Activated CD8-positive, alpha-beta memory T cell treated with anti-CD3 and anti-CD28 coated beads for 1 hour (primary cell): ENCODE measurements at places on chromosomes 13 and 19.

DNA sequence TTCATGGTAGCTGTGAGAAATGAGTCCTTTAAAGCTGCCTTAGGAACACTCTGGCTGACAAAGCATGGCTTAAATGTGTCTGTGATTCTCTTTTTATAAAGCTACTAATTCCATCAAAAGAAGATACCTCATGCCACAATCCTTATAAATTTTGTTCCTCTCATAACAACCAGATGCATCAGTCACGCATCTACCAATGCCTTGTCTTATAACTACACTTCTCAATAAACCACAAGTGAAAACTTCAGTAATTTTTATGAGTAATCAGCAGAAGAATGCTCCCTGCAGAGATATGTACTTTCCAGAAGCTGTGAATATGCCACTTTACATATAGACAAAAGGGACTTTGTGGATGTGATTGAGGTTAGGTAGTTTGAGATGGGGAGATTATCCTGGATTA, 147.8 kb downstream of the SUCLA2 start:
- no peak for DNase-seq

DNA sequence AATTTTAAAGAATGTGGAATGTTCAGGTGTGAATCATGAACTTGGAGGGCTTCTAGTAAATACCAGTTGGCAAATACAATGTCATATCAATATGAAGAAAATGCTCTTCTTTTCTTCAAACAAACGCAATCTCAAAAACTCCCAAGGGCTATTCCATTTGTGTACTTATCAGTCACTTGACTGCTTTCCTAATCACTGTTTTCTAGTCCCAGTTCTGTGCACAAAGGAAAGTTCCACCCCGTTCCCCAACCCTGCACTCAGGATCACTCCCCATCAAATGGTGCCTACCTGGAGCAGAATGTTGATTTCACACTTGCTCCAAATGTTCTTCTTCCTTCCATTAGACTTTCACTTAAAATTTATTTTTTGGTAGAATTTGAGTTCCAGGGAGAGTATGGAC, 92.6 kb upstream of the RFC3 start:
- DNase-seq: no peak

DNA sequence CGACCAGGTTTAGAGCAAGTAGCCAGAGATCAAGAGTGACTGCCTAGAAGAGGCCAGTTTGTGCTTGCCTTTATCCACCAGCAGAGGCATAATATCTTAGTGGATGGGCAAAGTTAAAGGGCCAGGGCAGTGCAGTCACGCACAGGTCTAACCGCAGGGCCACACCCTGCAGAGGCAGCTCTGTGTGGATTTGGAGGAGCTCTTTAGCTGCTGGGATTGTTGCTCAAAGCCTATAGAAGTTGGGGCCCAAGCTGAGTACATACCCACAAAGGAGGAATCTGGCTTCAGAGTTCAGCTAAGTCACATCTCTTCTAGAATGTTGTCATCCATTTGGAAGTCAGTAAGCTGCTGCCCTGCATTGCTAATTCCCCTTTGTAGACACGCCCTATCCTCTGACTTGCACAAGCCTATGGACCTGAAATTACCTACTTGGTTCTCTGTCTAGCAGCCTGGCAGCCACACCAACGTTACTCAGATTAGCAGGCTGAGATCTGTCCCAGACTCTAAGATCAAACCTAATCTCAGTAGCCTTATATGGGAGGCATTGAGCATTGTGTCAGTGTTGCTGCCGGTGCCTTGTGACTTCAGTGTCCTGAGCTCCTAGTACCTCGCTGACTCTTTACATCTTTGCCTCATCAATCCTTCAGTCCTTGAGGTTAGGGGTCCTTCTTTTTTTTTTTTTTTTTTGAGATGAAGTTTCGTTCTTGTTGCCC, 102.9 kb upstream of the STARD13 start:
- DNase-seq: no peak

GRCh38 chr19:18013210-18014111, 5.5 kb downstream of the ARRDC2 start:
- no peak for DNase-seq

DNA sequence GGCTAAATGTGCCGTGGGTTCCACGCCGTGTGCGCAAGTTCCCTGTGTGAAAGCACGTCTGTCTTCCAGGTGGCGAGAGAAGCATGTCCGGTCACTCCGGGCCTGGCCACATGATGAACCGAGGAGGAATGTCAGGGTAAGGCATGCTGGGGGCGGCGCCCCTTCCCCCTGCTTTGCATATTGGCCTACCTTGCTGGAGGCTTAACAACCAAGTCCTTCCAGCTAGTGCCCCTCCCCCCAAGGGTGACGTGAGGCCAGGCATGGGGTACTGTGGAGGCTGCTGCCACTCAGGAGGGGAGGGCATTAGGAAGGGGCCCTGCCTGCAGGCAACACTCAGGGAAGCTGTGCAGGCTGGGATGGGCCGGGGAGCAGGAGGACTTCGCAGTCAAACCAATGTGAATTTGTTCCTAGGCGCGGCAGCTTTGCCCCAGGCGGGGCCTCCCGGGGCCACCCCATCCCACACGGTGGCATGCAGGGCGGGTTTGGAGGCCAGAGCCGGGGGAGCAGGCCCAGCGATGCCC, 12.5 kb downstream of the MICOS13 start:
- DNase-seq: no peak

DNA sequence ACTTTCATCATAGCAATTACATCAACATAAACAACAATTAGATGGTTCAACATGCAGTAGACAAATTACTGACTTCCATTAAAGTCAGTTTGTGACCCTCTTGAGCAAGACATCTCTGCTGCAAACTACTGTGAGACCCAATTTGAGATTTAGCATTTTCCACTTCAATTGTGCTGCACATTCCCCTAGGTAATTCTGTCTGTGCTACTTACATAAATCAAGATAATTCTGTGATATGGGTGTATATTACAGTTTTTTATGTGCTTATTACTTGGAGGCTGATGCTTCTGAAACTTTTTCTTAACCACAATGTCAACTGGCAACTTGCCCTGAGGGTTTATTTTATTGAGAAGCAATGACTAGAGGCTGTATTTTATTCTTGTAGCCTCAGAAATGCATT, 1714.4 kb downstream of the OLFM4 start:
- no peak for DNase-seq

- DNase-seq: no peak
Measured at GRCh38 chr19:41694831-41695635, 7.0 kb upstream of the CEACAM7 start.

- peak; percentile 19 for DNase-seq
Measured at GRCh38 chr13:22114630-22115311, 443.9 kb downstream of the FGF9 start.

- no peak for DNase-seq
Measured at GRCh38 chr13:34815526-34815925, 126.5 kb upstream of the NBEA start.

DNA sequence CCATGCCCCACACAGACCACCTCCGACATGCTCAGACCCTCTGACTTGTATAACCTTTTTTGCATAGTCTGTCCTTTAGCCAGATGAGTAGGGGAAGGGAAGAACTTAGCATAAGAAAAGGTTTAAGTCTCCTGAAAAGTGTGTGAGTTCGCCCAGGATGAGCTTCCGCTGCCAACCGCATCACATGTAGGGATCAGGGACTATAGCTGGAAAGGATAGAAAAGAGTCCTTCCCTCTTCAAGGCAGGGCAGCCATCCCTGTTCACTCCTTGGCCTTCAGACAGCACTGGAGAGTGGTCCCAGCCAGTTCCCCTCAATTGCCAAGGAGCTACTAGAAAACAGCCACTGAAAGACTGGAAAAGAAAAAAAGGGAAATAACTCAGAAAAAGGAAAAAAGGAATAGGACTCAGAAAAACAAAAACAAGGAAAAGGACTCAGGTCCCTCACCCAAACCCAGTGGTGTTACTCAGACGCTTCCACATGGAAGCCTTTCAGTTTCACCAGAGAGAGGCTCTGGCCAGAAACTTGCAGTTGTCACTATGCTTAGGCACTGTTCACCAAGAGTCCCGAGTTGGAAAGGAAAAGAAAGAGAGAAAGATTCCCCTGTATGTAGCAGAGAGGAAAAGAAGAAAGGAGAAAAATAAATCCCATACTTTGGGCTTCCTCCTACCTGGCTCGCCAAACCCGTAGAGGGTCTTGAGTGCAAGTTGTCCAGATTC, 5.6 kb upstream of the TM9SF2 start:
- no peak for DNase-seq

GRCh38 chr19:42512743-42513304, 15.5 kb downstream of the CEACAM1 start:
- DNase-seq: no peak

GRCh38 chr19:590750-591098, 1.0 kb downstream of the HCN2 start:
- no peak for DNase-seq

DNA sequence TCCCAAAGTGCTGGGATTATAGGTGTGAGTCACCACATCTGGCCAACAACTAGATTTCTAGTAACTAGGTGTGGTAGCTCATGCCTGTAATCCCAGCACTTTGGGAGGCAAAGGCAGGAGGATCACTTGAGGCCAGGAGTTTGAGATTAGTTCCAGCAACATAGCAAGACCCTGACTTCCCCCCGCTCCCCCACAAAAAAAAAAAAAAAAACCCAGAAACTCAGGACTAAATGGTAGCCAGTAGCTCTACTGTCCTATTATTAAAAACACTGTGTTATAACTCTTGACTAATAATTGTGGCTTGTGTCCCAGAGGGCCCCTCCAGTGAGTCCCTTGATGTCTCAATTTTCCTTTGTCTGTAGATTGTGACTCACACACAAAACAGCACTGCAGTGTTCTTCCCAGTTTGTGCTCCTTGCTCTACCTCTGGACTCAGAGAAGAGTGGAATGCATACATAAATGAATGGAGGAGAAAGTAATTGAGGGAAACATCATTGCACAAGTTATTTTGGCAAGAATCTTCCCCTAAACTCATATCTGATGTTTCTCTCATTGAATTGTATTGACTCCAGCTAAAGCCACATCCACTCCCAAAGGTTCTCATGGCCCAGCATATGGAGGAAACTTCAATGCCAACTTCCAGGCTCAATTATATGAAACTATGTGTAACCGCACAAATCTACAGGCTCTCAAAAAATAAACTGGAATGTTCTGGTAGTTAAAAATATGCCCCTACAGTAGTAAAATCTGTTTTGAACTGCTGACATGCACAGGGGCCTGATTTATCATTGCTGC, 8.8 kb downstream of the TPT1 start:
- DNase-seq: no peak

- peak; percentile 76 for DNase-seq
Measured at GRCh38 chr19:1882089-1882785, 3.1 kb downstream of the ABHD17A start.

- DNase-seq: no peak
Measured at GRCh38 chr13:45872566-45872965, 21.0 kb upstream of the SIAH3 start.

GRCh38 chr19:14582894-14583340, at the start of gene CLEC17A:
Gene CLEC17A, plus strand, starts transcription at chr19:14583084. Its CDS starts 77 bp downstream, at chr19:14583161.
- no peak for DNase-seq

- DNase-seq: peak; percentile 42
Measured at GRCh38 chr19:1862424-1863327, 703 bp downstream of the KLF16 start.

DNA sequence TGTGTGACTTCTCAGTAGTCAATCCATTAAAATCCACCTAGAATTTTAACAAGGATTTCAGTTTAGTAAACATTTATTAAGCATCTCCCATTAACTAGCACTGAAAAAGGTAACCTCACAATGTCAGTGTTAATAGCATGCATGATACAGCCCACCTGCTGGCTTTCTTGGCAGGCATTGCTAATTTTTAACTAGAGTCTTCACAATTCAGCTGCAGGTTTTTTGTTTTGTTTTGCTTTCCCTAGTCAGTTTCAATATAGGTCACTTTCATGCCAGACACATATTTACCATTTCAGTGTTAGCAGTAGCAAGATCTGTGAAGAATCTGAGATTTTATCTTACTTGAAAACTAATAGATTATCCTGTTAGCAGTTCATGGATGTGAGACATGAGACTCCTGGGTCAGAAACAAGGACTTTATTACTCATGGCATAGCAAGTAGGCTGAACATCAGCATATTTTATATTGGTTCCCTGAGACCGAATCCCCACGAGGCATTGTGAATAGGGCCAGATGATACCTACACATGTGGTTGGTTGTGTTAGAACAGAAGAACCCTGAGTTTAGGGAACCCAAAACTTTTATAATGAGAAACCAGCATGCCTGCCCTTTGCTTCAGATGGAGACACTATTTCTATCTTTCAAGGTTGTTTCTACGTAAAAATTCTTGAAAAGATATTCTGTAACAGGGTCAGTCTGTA, 198.0 kb upstream of the HTR2A start:
- no peak for DNase-seq

GRCh38 chr13:113090806-113091205, 14.8 kb upstream of the F7 start:
- DNase-seq: no peak

DNA sequence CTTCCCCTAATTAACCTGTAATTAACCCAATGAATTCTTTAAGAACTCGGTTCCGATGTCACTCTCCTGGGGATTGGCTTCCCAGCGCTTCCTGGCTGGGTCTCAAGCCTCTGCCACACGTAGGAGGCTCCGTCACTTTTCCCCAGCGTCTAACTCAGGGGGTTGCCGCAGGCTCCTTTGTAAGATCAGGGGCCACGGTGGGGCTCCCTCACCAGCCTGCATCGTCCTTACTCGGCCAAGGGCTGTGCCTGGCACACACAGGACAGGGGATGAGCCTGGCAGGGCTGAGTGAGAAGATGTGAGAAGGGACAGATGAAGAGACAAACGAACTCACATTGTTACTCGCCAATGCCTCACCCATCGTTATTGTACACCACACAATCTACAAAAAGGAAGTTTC, 20.9 kb upstream of the ATP11A start:
- DNase-seq: no peak

- no peak for DNase-seq
Measured at GRCh38 chr19:39465956-39466747, 14.5 kb upstream of the TIMM50 start.

DNA sequence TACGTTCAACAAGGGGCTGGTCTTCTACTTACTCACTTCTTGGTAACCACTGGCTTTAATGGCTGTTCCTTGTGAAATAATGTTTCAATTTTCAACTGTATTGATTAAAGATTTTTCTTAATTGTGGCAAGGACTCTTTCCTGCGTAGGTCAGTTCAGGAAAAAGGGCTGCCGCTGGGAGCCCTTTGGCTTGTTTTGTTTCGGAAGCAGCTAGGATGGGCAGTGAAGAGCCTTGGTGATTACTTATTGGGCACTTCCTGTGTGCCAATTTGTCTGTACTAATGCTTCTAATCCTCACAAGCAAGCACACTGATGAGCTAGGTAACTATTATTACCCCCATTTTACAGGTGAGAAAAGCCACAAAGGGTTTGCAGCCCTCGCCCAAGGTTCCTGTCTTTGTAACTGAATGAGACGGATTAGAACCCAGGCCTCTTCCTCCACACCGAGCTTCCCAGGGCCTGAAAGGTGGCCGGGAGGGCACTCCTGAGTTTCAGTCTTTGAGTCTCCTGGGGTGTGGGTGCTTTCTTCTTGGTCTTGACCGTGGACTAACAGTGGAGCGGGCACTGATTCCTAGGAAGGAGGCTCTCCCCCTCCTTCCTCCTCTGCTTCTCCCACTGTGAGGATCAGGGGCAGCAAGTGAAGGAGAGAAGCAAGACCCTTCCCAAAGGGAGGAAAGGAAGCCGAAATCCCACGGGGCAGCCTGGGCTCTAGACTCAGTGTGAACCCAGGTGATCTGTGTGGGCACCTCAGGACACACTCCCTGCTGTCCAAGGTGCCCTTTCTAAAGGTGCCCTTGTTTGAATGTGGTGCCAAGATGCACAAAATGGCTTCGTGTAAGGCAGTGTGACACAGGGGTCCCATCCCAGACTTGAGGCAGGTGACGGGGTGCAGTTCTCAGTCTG, 3.7 kb downstream of the COL4A2 start:
- no peak for DNase-seq

GRCh38 chr19:48858984-48859710, 9.3 kb downstream of the PLEKHA4 start:
- DNase-seq: peak; percentile 70
